ENCODE measurements at places on chromosomes 5 and 9. TPM values are rescaled to one million over a fixed set of nuclear protein-coding genes. Genes with fewer than 3 reads are reported as not detected.

- H3K27me3 ChIP-seq, result no peaks in the 10 kb centered on the region
- H3K27ac ChIP-seq, result no peak overlapping the region
- H3K36me3 ChIP-seq, result peaks cover 7% of the 10 kb centered on the region
- no peak for DNase-seq
- H3K4me1 ChIP-seq, result no peaks in the 10 kb centered on the region
- no peak overlapping the region for H3K4me3 ChIP-seq
Measured at GRCh38 chr5:644509-644908, 32.4 kb downstream of the CEP72 start.

DNA sequence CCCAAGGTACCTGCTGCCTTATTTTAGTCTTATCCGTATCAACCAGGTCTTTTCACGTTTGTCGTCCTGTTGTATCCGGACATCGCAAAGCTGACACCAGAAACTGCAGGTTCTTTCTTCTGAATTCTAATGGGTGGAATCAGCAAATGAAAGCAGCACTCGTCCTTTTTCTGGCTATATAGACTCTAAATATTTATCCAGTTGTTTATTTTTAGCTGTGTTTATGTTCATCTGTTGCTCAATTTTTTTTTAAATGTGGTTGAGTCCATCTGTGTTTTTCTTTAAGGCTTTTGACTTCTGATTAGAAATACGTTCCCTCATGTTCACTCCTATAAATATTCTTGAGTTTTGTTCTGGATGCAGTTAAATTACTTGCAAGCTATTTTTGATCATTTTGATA, 831.7 kb downstream of the MTRR start:
- no peak for DNase-seq
- no peaks in the 10 kb centered on the region for H3K27me3 ChIP-seq
- H3K36me3 ChIP-seq, result no peaks in the 10 kb centered on the region

DNA sequence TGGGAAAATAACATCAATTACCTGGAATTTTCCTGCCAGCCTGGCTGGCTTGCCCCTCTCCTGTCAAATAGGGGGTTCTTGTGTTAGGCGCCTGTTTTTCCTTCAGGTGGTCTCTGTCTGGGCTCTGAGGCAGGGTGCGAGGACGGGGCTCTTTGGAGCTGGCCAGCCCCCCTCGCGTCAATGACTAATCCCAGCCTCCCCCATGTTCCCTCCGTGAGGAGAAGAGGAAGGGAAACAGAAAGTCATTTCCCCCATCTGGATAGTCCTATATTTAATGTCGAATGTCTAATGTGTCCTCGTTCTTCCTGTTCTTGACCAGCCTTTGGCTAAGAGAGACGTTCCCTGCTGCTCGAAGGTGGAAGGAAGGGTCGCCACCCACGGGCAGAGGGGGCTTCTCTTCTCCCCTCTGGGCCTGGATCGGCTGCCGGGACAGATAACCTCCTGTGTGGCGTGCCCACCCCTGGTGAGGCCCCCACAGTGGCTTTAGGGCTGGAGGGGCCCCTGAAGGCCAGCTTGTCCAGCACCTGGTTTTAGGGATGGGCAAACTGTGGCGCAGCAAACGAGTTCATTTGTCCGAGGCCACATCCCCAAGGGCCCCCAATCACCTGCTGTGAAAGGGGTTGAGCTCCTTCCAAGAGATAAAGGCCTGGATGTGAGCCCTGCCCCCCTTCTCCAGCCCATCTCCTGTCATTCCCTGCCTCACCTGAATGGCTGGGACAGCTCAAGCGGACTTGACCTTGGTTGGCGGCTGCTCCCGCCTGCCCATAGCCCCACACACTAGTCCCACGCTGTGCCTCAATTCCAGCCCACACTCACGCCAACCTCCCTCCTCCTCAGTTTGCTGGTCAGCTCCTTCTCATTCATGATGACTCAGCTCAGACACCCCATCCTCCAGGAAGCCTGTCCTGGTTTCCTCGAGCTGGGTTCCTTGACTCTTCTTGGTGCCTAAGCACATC, 35.9 kb upstream of the UNC5A start:
- H3K4me3 ChIP-seq, result no peak overlapping the region
- DNase-seq, result no peak
- no peaks in the 10 kb centered on the region for H3K36me3 ChIP-seq
- no peak overlapping the region for H3K27ac ChIP-seq
- H3K27me3 ChIP-seq, result no peaks in the 10 kb centered on the region

SCGB3A2 gene
- total RNA-seq, result not detected

DNA sequence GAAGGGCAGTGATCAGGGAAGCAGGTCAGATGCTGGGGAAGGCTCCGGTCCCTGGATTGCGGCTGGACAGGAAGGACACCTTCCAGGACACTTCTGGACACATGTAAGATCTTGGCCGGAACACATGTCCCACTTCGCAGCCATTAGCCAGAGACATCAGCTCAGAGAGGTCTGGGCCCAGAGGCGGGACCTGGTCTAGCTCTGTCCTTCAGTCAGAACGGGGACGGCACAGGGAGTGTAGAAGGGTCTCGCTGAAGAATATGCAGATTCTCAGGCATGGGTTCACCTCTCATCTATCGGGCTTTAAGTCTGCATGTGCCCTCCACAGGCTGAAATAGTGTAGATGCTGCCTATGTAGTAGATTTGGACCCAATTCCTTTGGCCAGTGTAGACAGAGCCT, 73.3 kb downstream of the NTNG2 start:
- H3K4me1 ChIP-seq, result no peaks in the 10 kb centered on the region
- H3K27ac ChIP-seq, result no peak overlapping the region
- no peak overlapping the region for H3K4me3 ChIP-seq
- H3K27me3 ChIP-seq, result no peaks in the 10 kb centered on the region
- no peaks in the 10 kb centered on the region for H3K36me3 ChIP-seq
- DNase-seq, result no peak
